ENCODE measurements at places on chromosomes 1 and 21. TPM values are rescaled to one million over a fixed set of nuclear protein-coding genes. Genes with fewer than 3 reads are reported as not detected.

- DNase-seq = no peak
Observed at GRCh38 chr1:226987179-226987536, 47.1 kb downstream of the COQ8A start.

GRCh38 chr1:240883490-240883889, 271.5 kb upstream of the GREM2 start:
- no peak for DNase-seq

- no peak for DNase-seq
Observed at GRCh38 chr21:27595716-27596115, 628.8 kb upstream of the ADAMTS5 start.

DNA sequence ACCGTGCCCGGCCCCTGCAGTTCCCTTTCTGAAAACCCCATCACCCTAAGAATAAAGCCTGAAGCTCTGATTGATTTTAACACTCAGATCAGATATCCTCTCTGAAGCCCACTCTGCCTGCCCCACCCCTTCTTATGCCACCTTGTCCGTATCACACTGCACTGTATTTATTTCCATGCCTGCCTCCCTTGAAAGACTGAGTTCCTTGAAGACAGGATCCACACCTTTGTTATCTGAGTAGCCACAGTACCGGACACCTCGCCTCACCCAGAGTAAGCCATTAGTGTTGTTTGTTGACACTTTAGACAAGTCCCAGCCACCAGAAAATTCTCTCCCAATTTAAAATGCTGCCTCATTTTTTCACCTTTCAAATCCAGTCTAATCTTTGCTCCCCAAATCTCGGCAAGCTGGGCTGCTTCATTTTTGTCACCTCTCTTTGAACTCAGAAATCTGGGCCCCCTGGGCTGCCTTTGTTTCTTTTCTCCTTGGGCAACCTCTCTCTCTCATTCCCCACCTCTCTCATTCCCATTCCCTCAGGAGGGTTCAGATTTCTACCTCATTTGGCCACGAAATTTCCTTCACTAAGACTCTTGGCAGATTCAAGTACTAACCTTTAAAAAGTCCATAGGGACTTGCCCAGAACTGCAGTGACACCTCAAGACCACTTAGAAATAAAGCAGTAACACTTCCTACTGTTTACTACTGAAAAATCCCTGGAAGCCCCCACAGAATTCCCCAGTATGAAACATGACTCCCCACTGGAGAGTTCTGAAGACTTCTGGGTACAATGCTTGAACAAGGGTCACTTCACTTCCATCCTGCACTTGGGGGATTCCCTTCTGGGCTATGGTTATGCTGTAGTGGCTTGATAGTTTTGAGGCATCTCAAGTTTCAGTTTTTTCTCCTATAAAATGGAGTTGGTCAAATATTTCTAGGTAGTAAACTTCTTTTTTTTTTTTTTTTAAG, 8.7 kb upstream of the PPP1R15B start:
- DNase-seq = no peak

- no peak for DNase-seq
Observed at GRCh38 chr1:172936088-172936645, 114.6 kb downstream of the TNFSF18 start.

DNA sequence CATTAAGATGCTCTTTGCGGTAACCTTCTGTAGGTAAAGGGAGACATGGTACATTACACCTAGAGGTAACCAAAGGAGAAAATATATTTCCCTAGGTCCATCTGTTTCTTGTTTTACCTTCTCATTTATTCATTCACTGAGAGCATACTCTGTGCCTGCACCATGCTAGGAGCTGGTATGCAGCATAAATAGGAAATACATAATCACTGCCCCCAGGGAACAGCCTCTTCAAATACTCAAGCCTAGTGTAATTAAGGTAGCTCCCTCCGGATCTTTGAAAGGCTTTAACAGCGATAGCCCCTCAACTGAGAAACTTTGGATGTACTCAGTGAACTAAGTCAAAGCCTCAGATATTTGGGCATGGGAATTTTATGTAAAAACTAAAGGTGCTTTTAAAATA, 123.6 kb downstream of the GABPA start:
- DNase-seq = no peak

GRCh38 chr1:231357831-231358354, 19.8 kb downstream of the SPRTN start:
- DNase-seq = peak; percentile 31

GRCh38 chr1:44275991-44276405, 62.7 kb downstream of the DMAP1 start:
- DNase-seq = no peak

DNA sequence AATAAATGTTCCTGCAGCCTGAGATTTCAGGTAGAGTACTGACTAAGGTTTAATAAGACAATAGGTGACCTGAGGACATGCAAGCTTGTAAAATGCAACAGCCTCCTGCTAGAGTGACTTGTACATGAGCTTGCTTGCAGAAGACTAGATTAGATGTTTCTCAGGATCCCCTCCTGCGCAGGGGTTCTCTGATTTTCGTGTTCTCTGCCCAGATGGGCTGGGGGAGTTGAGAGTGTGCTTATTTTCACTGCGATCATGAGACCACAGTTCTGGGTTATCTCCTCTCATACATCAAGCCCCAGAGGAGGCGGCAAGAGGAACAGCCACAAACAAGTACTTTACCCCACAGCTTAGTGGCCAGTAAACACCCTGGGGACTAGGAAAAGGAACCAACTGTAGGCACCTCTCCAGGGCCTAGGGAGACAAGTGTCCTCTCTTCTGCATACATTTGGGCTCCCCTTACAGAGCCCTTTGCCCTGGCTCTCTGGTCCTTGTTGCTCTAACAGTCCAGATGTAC, 8.0 kb downstream of the TMEM81 start:
- DNase-seq = no peak

DNA sequence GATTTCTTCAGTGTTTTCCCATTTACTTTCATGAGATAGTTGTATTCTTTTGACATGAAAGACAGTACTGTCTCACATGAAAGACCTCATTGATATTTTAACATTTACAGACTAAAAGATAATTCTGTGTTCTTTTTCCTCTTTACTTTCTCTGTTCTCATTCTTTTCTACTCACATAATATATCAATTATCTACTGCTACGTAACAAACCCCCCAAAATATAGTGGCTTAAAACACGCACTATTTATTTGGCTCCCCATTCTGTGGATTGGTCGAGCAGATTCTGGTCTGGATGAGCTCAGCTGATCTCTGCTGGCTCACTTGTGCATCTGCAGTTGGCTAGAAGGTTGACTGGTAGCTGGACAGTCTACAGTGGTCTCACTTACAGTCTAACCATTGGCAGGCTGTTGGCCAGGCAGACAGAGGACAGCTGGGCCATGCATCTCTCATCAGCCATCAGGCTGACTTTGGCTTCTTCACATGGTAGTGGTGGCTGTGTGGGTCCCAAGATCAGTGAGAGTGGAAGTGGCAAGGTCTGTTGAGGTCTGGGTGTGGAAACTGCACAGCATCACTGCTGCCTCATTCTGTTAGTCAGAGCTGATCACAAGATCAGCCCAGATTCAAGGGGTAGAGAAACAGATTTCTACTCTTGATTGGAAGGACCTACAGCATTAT, 63.2 kb downstream of the MPZL1 start:
- no peak for DNase-seq

DNA sequence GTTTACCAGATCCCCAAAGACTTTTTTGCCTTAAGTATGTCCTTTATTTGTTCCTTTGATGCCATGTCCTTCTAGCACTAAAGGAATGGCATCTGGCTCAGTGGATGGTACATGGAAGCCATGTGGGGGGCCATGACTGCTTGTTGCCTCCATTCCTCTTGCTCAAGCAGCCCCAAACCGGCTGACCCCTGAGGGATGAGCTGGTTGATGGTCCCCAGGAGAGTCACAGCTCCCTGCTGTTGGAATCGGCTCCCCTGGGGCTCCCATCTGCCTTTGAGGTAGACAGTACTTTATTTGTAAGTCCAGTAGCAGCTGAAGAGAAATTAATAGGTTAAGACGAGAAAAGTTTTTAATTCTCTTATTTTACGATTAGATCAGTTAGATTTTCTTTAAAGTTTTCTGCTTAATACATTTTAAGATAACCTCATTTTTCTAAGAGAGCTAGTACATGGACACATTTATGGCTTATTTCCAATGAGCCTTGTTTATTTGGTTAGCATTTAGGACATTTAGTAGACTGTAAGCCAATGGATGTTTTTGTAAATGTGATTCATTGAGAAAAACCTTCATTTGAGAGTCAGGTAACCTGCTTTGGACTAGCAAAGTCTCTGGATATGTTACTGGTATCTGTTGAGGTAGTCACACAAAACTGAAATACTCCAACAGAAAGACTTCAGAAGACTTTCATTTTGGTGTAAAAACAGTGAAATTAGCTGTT, 88.2 kb downstream of the CAMTA1 start:
- DNase-seq = no peak

DNA sequence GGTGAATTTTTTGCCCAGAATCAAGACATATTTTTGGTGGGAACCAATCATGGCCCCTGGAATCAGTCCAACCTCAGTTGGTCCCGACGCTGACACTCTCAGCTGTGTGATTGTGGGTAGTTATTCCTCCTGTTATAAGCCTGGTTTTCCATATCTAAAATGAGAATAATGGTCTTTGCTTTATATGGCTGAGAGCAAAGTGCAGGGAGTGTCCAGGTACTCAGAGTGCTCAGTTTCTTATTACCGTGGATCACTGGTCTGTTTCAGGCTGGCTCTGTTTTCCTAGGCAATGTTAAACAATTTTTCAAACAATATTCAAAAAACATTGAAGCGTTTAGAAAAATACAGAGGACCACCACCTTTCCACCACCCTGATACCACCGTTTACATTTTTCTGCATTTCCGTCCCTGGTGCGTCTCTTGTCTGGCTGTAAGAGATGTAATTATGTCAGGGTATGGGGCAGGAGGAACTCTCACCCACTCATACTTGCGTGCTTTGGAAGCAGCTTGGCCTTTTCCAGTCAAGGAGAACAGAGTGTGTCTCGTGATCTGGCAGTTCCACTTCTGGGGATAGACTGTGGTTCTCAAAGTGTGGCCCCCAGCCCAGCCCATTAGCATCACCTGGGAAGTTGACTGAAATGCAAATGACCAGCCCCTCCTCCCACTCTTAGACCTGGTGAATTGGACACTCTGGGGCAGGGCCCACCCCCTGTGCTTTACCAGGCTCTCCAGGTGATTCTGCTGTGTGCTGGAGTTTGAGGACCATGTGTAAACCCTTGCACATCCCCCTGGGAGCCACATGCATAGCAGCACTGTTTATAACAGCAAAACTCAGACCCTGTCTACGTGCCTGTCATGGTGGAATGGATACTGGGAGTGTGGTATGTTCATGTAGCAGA, 6.8 kb downstream of the MX1 start:
- DNase-seq = no peak

- no peak for DNase-seq
Observed at GRCh38 chr1:68202239-68202832, 30.0 kb downstream of the WLS start.

DNA sequence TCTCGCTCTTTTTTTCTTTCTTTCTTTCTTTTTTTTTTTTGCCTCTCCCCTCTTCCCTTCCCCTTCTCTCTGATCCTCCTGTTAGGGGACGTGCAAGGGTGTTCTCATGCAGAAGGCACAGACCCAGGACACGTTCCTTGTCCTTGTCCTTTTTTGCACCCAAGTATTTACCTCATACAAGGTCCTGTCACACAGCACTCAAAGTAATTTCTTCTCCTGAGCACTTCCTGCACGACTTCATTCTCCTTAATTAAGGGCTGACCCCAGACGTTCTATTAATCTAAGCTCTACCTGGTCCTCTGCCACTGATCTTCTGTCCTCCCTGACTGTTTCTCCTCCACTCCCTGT, 424 bp upstream of the PCNX2 start:
- no peak for DNase-seq

DNA sequence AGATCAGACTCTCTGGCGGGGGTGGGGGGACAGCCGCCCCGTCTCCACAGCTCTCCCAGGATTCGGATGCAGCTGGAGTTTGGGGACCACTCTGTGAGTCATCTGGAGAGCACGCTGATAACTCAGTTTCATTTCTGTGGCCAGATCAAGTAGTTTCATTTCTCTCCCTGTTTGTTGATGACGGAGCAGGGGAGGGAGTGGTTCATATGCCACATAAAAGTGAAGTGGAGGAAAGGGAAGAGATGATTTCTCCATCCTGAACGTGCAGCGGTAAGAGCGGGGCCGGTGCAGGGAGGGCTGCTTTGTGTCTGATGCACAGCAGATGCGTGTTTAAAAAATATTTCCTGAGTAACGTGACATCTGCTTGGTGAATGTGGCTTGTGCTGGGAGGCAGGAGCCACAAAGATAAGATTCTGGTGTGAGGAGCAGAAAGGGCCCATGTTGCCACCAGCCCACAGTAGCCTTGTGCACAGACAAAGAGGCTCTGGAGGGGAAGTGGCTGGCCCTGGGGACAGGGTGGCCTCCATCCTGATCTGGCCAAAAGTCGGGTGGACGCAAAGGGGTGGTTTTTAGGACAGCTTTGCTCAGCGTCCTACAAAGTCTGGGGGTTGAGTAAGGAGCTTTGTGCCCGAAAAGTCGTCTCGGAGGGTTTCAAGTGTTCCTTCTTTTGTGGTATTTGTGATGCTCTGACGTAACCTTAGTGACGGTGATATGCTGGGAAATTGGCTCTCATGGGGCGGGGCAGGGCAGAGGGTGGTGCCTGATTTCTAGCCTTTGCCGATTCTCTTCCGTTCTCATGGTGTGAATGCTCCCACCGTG, at the start of gene MX2:
Gene MX2 (plus strand): TSS at position 242 of the 819 bp plus-strand sequence. CDS start 14,880 bp downstream, outside the sequence.
- DNase-seq = peak; percentile 65

GRCh38 chr1:57206038-57206437, 217.8 kb downstream of the DAB1 start:
- DNase-seq = no peak

DNA sequence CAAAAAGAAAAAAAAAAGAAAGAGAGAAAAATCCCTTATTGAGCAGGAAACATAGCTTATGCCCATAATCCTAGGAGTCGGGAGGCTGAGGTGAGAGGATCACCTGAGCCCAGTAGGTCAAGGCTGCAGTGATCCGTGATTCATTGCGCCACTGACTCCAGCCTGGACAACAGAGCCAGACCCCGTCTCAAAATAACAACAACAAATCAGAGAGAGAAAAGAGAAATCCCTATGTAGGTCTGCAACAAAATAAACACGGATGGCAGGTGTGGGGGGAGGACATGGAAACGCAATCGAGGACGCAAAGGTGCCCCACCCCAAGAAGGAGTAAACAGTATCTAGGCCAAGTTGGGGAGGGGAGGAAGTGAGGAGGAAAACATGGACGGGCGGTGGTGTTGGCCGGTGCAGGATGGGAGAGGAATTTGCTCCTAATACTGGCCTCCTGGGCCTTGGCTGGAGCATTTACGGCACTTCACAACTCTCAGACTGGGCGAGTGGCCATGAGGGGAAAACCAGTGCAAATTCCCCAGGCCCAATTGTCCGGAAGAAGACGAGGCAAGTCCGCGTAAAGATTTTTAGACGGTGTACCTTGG, 609 bp upstream of the CHTOP start:
- no peak for DNase-seq

GRCh38 chr21:46399129-46399528, 59.6 kb upstream of the DIP2A start:
- DNase-seq = no peak

GRCh38 chr1:174114788-174115448, 44.4 kb upstream of the RABGAP1L start:
- peak; percentile 50 for DNase-seq

The ENAH gene
- total RNA-seq = 258 TPM

The AMY1A gene
- not detected for total RNA-seq

The TSPEAR gene
- 0.06 TPM for total RNA-seq

The KIF21B gene
- 4.9 TPM for total RNA-seq

The ILDR2 gene
- 2.0 TPM for total RNA-seq

The PPP1R8 gene
- 36.5 TPM for total RNA-seq
